Kidney glomerular epithelial cell (primary cell): ENCODE measurements at places on chromosomes 13 and 19.

GRCh38 chr19:18254546-18255503, 19.4 kb downstream of the IQCN start:
- DNase-seq: no peak

GRCh38 chr19:58586133-58586765, 13.1 kb upstream of the MZF1 start:
- no peak for DNase-seq

DNA sequence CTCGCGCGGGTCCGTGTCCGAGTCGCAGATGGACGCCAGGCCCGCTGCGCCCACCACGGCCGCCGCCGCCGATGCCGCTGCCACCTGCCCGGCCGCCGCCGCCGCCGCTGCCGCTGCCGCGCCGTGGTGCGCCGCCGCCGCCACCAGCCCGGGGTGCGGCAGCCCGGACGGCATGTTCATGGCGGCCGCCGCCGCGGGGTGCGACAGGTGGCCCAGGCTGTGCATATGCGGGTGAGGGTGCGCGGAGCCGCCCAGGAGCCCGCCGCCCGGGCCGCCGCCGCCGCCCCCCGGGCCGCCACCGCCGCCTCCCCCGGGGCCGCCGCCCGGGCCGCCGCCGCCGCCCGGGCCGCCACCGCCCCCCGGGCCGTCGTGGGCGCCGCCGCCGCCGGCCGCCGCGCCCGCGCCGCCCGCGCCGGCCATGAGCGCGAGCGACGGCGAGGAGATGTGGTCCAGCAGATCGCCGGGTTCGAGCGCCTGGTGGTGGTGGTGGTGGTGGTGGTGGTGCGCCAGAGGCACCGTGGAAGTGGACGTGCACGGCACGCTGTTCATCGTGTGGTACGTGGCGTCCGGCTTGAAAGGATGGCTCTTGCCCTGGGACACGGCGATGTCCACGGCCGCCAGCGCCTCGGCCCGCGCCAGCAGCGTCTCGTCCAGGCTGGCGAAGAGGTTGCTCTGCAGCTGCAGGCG, 1.3 kb downstream of the POU4F1 start:
- no peak for DNase-seq

DNA sequence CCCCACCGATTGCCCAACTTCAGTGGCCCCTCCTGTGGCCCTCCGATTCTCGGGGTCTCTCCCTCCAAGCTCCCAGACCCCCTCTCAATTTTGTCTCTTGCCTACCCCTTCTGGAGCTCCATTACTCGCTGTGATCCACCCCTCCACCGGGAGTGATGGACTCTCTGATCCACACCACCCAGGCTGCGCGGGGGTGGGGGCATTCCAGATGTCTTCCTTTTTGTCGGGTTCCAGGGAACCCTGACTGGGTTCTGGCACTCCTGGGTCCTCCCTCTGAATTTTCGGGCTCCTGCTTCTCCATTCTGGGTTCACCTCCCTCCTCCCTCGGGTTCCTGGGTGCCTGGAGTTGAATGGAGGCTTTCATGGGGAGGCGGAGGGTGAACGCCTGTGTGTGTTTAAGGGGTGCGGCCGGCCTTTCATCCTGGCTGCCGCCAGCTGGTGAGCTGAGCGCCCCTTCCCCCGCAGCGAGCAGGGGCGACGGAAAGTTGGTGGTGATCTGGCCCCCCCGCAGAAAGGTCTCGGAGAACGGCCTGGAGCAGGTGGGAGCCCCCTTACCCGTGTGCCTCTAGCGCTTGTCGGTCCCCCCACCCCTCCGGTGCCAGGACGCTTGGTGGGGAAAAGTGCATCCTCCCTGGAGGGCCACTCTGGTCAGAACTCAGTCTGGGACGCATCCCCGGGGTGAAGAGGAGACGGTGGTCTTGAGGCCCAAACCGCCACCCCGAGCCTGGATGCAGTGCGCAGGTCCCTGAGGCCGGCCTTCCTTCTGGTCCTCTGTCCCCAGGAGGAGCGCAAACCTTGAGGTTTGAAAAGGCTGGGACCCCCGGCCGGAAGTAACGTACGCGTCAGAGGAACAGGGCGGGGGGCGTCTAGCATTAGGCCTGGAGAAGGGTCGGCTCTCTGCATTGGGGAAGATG, 1.6 kb downstream of the MISP3 start:
- DNase-seq: no peak
